ENCODE measurements at places on chromosomes 12 and 14.

GRCh38 chr12:14364583-14365271 is 755 bp upstream of the ATF7IP start:
- no peak for DNase-seq

GRCh38 chr12:114666746-114667668 is 17.0 kb downstream of the TBX3 start:
- DNase-seq = no peak

GRCh38 chr12:78204926-78205325 is 374.2 kb downstream of the NAV3 start:
- DNase-seq = no peak

DNA sequence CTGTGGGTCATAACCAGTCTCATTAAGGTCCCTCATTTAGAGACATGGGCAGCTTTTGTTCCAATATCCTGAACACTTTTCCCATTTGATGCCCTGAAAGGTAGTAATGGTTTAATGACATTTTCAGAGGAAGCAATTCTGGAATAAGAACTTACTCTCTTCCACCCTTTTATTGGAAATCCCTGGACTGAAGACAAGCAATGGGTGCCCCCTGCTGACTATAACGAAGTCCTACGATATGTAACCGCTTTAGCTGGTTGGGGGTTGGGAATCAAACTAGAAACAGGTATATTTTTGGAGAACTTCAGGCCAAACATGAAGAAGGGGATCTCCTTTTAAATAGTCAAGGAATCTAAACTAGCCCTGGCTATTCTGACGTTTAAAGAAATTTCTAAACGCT is 20.5 kb downstream of the SARNP start:
- DNase-seq = no peak

DNA sequence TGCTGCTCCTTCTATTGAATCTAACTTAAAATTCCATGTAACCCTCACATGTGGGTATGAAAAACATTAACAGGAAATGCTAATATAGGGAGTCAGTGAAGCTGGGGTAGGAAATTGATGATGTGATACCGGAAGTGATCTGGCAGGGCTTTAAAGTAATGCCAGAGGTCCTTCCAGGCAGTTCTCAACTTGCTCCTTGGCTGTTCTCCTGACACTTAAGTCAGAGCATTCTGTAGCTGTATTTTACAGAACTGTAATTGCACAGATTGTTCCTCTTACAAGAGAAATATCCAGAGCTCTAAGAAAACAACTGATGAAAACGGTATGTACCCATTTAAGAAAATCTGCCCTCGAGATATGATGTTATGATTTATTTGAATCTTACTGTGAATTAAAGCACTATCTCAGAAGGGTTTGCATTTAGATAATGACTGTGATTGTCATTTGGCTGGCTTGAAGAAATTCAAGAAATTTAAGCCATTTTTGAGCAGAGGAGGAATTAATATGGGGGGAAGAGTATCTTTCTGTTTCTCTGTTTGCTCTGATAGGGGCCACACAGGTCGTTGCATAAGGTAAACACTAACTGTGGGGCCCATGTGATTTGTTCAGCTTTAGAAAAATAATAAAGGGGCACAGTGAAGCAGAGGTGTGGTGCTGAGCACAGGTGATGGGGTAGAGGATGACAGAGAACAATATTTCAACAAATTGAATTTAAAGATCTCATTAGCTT is 88.4 kb downstream of the BBS10 start:
- no peak for DNase-seq

DNA sequence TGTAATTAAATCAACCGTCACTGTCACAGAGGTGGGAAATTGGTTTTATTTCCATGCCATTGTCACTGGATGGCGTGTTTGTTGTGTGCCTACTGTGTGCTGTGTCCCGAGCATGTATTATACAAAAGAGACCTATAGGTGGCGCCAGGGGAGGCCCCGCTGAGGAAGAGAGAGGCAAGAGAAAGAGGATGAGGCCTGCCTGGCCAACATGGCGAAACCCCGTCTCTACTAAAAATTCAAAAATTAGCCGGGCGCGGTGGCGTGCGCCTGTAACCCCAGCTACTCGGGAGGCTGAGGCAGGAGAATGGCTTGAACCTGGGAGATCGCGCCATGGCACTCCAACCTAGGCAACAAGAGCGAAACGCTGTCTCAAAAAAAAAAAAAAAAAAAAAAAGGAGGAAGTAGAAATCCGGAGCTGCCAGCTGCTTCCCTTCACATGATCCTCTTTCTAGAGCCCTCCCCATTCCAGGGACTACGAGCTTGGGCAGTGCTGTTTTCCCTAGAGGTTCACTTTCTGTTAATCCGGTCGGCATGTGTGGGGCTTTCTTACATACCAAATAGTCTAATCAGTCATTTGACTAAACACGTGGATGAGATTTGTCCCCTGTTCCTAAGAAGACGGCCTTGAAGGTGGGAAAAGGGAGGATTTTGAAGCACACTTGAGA is 6.4 kb upstream of the CCDC175 start:
- DNase-seq = no peak

DNA sequence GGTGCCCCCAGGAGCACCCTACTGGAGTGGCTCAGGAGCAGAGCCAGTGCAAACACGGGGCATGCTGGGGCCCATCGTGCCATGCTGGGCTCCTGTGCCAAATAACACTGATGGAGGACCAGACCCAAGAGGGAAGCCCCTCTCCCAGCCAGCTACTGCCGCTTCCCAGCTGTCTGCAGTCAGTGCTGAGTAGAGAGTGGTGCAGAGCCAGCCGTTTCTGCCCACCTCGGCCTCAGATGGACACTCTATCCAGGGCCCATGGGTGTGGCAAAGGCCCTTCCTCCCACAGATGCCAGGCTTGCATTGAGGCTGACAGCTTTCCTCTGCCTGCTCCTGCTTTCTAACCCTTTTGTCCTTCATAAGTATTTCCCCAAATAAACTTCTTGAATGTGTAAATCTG is 13.2 kb downstream of the CLBA1 start:
- no peak for DNase-seq

GRCh38 chr14:91231446-91231845 is 13.1 kb downstream of the GPR68 start:
- DNase-seq = no peak

- DNase-seq = no peak
These were observed 1297.7 kb downstream of the AACS start for GRCh38 chr12:126362964-126363363.

GRCh38 chr12:6767353-6768319 is 1.5 kb downstream of the PTMS start:
- no peak for DNase-seq

DNA sequence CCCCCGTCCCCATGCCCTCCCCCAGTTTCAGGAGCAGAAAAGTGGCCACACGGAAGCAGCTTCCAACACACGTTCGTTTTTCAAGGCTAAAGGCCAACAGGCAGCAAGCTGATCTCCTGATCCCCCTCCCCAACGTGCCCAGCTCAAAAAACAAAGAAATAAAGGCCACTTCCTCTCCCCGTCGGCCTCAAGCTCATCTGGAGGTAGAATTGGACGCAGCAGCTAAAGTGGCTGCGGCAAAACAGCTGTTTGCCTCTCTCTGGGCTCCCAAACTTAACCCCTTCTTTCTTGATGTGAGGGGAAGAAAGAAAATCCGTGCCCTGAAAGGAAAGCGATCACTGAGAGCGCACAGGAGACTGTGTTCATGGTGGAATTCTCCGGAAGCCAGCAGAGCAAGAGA is 66.3 kb downstream of the SCARB1 start:
- no peak for DNase-seq

DNA sequence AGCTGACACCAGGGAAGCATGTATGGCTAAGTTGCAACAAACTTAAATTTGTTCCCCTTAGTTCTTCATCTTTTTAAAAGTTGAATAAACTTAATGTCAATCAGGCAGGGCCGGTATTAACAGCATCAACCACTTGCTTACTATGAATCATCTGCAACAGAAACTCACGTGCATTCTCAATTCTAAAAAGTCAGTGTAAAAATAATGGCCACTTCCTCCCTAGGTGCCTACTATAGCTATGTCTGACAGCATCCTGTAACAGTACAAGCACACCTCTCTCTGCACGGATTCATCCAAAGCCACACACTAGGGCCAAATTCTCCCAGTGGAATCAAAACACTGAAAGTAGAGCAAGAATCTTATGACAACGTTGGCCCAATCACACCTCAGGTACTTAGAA is 48.6 kb downstream of the PPP1R36 start:
- DNase-seq = no peak

- no peak for DNase-seq
These were observed 23.2 kb upstream of the WNK1 start for GRCh38 chr12:729221-729620.

GRCh38 chr12:116294454-116295165 is 17.1 kb upstream of the MED13L start:
- no peak for DNase-seq

DNA sequence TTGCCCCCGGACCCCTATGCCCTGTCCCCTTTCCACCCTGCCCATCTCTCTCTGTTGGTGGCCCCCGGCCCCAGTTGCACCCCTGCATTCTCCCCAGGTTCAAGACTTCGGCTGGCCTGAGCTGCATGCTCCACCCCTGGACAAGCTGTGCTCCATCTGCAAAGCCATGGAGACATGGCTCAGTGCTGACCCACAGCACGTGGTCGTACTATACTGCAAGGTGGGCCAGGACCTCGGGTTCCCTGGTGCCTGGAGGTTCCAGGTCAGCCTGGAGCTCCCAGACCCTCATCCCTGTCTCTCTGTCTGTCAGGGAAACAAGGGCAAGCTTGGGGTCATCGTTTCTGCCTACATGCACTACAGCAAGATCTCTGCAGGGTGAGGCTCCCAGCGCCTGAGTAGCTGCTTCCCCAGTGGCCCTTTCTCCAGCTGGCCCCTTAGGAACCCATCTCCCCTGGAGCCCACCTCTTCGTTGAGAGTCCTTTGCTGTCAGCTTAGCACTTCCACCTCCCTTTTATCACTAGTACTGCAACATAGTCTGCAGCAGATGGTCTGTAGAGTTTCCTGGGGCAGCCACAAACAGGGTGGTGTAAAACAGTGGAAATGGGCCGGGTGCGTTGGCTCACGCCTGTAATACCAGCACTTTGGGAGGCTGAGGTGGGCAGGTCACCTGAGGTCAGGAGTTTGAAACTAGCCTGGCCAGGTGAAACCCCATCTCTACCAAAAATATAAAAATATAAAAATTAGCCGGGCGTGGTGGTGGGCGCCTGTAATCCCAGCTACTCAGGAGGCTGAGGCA is 5.8 kb downstream of the TNS2 start:
- no peak for DNase-seq

DNA sequence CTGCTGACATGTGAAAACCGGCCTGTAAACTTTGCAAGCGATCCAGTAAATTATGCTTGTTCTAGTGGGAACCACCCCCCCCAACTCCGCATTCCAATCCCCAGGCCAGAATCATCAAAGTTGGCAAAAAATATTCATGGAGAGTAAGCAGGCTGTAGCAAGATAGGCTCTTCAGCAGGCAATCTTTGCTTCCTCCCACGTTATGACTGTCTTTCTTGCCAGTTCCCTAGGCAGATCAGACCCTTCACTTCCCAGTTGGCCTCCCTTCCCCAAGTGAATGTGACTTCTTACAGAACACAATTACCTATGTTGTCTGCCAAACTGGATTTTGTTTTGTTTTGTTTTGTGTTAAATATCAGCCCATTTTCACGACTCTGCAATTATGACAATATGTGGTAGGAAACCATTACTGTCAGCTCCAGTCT is 1.2 kb upstream of the PTGER2 start:
- DNase-seq = no peak

DNA sequence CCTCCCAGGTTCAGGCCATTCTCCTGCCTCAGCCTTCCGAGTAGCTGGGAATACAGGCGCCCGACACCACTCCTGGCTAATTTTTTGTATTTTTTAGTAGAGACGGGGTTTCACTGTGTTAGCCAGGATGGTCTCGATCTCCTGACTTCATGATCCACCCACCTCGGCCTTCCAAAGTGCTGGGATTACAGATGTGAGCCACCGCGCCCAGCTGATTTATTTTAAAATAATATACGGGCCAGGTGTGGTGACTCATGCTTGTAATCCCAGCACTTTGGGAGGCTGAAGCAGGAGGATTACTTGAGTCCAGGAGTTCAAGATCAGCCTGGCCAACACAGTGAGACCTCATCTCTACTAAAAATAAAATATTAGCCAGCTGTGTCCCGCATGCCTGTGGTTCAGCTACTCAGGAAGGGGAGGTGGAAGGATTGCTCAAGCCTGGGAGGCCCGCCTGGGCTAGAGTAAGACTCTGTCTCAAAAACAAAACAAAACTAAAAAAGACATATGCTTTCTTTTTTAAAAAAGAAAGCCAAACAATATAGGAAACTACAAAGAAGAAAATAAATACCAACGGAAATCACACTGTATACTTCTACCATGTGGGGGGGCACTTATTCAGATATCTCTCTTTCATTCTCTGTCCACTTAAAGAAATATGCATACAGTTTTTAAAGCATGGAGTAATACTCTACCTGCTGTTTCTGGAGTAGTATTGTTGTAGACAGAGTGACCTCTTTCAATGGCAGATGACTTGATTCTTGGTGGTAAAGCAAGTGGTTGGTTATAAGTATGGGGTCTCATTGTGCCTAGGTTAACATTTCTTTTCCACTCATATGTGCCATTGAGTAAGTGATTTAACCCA is 930 bp upstream of the MIA2 start:
- no peak for DNase-seq

- no peak for DNase-seq
These were observed 117.5 kb downstream of the DAAM1 start for GRCh38 chr14:59305836-59306555.

GRCh38 chr12:14828892-14829291 is 14.4 kb downstream of the ART4 start:
- no peak for DNase-seq

DNA sequence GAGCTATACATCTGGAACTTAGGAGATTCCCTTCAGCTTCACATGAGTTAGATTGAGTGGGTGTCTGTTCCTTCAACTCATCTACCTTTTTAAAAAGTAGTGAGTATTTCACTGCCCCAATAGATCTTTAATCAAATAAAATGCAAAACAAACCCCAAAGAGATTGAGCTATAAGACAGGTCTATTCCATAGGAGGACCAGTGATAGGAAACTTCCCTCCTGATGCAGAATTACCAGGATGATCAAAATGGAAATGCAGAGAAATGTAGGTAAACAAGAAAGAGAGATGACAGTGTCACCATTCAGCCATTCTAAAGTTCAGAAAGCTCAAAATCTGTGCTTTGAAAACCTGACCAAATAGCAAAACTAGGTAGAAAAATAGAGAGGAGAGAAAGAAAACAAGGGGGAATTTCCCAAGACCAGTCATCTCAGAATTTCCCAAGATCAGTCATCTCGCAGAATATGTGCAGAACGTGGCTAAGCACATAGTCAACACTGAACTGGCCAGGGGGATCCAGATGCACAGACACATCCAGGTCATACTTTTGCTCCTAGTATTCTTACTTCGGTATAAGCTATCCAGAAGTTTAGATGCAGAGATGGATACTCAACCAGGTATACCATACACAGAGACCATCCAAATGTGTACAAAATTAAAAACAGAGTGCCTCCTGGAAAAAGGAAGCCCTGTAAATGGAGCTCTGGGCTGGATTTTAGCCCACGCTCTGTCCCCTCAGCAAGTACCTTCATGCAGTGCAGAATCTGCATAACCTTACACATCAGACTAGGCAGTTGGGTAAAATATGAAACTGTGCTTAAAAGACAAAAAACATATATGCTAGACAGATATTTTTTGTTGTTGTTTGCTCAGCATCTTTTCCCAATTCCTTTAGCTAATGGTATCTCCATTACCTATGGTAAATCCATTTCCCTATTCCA is 27.4 kb downstream of the SLC41A2 start:
- no peak for DNase-seq

Data from brain pericyte (primary cell).